ENCODE measurements at places on chromosomes 3 and 15. TPM values are rescaled to one million over a fixed set of nuclear protein-coding genes. Genes with fewer than 3 reads are reported as not detected.
A peak's percentile ranks its signal among the peaks of the same experiment; 100 is the strongest.

DNA sequence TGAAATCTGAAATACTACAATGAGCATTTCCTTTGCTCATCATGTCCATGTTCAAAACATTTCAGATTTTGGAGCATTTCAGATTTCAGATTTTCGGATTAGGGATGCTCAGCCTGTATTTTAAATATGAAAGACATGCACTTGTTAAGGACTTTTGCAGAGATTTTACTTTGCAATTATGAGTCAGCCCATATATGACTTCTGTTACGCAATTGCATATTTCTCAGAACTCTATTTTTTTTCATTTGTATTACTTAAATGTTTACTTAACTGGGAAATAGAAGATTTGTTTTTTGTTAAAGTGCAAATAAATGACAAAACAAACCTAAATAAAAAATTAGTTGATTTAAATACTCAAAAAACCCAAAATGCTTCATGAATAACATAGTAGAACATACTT, 376.2 kb downstream of the ZBTB20 start:
- no peak for DNase-seq

DNA sequence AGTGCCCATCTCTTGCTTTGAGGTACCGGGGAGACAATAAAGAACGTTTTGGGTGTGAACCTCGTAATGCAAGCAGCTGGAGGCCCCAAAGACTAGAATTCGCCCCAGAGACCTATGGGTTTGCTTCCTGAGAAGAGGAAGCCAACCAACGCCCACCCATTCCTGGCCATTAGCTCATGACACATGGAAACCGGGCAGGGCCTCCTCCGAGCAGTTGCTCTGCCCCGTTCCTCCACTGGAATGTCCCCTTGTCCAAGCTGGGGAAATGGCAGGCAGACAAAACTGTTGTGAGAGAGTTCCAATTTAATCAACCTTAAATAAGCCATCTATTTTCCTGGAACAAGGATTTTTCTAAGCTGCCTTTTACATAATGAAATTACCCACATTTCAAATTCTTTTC, 250.9 kb upstream of the IGF1R start:
- no peak for DNase-seq

- no peak for DNase-seq
These were observed 27.8 kb downstream of the LIPC start for GRCh38 chr15:58459560-58459959.

DNA sequence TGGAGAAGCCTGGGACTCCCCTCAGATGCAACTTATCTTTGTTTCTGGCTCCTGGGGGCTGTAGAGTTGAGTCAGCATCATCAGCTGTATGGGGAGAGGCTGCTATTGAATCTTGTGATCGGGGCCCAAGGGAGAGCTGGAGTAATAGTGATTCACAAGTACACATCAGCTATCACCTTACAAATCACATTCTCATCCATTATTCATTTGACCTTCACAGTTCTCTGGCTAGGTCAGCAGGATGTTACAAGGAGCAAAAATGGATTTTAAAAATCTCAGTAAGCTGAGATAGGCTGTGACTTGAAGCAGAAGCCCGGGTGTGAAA, 175.0 kb downstream of the OPA1 start:
- DNase-seq, result peak; percentile 83

DNA sequence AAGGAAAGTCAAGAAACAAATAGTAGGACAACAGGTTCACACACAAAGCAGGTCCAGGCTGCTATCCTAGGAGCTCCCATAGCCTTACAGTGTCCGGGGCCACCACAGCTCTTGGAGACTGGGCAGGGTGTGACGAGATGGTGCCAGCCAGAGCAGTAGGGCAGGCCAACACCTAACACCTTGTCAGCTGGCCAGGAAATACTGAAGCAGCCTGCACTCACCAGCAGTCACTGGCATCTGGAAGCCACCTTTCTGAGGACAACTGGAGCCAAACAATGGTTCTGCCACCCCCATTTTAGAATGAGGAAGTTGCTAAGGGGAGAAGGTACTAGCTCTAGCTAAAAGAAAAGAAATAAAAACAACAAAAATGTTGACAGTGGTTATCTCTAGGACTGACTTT, 47.2 kb downstream of the CCDC12 start:
- DNase-seq, result no peak

GRCh38 chr15:74315626-74316025, 51.8 kb downstream of the CYP11A1 start:
- DNase-seq, result peak; percentile 56

DNA sequence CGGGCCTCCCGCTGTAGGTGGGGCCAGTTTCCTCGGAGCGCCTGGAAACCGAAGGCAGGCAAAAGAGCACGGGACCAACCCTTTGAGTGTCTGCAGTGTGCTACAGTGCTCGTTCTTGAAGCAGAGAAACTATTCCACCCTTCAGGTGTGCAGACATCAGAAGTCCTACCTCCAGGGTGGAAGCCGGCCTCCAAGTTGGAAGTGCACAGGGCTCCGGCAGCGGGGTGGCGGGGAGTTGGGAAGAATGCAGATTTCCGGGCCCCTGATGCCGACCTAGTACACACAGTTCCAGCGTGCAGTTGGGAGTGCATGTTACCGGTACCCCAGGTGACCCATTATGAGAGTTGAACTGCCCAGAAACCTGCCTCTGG, 3.0 kb downstream of the KLF13 start:
- DNase-seq, result no peak

- no peak for DNase-seq
These were observed 257.6 kb upstream of the TLE3 start for GRCh38 chr15:70355275-70355795.

GRCh38 chr3:16079519-16079918, 95.0 kb upstream of the GALNT15 start:
- peak; percentile 73 for DNase-seq

GRCh38 chr15:99100245-99101173, 4.4 kb upstream of the SYNM start:
- peak; percentile 70 for DNase-seq

DNA sequence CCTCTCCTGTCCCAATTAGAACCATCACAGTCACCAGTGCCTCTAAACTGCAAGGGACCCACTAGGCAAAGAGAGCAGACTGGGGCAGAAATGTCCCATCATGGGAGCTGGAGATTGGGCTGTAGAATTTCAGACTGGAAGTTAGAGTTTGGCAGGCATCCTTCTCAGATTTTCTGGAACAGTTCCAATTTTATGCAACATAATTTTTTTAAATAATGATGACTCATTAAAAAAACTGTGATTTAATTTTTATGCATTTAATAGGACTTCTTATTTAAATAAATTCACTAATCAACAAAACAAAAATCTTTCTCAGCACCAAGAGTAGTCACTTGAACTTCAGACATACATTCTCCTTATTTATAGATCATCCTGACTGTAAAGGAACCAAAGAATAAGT, 84.6 kb upstream of the SLC7A14 start:
- no peak for DNase-seq

- peak; percentile 53 for DNase-seq
These were observed at the start of gene SLC30A4 for GRCh38 chr15:45522328-45523165. SLC30A4 (minus strand) TSS chr15:45522755; CDS start chr15:45522354, 401 bp downstream.

DNA sequence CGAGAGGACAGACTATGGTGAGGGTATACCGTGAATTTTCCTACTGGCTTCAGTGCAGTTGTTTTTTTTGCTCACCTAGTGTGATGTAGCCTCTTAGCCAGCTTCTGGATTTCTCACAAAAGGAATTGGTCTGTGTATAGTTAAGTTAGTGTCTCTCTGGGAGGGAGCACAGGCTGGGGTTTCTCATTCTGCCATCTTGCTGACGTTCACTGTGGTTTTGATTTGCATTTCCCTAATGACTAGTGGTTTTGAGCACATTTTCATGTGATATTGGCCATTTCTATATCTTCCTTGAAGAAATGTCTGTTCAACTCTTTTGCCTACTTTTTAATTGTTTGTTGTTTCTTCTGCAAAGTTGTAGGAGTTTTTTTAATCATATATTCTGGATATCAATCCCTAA, 2.2 kb upstream of the CD86 start:
- no peak for DNase-seq

Gene SPINK8
- not detected for total RNA-seq

Gene EFCAB12
- not detected for total RNA-seq

Gene SAMD7
- total RNA-seq, result not detected

Gene SAXO2
- 0.35 TPM for total RNA-seq

Gene VIPR1
- total RNA-seq, result not detected

Gene NOX5
- total RNA-seq, result 1.1 TPM

Gene GCSAM
- not detected for total RNA-seq

Gene ZDHHC23
- 3.9 TPM for total RNA-seq

Gene SOX14
- total RNA-seq, result not detected

All from HT1080 (cell line).